A673 (cell line): ENCODE measurements at places on chromosomes 16 and 17. TPM values are rescaled to one million over a fixed set of nuclear protein-coding genes. Genes with fewer than 3 reads are reported as not detected.
A peak's percentile ranks its signal among the peaks of the same experiment; 100 is the strongest.

The CACNG5 gene
- total RNA-seq = 0.88 and 3.1 TPM in 2 replicates

- H3K27me3 ChIP-seq = no peaks in the 10 kb centered on the region
- no peaks in the 10 kb centered on the region for H3K36me3 ChIP-seq
- no peaks in the 10 kb centered on the region for H3K4me1 ChIP-seq
- no peak overlapping the region for H3K4me3 ChIP-seq
Observed at GRCh38 chr16:88691924-88692560, 5.7 kb upstream of the SNAI3 start.

The SLC25A11 gene
- total RNA-seq = 113 and 129 TPM in 2 replicates

DNA sequence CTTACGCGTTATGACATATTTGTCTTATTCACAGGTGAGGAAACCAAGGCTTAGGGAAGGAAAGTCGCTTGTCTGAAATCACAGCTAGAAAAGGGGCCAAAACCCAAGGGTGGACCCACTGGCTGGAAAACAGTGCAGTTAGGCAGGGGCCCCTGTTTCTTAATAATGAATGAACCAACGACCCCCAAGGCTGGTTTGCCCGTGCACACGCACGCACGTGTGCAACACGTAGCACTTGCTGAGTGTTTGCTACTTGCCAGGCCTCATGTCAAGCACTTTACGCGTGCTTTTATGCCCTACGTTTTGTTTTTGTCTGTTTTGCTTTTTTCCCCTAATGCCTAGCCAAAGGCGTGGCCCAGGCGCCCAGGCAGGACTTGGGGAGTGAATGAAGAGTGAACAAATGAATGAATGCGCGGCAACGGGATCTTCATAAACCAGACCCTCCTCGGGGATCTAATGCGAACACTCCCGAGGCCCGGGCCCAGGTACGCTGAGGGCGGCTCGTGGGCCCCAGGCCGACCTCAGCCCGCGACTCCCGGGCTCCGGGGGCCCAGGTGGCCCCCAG lies 571 bp upstream of the USP10 start:
- peak overlapping the region; percentile 96 for H3K4me3 ChIP-seq
- H3K36me3 ChIP-seq = no peaks in the 10 kb centered on the region
- peak overlapping the region; percentile 85 for H3K27ac ChIP-seq
- peak; percentile 37 for DNase-seq
- peaks cover 23% of the 10 kb centered on the region for H3K4me1 ChIP-seq

DNA sequence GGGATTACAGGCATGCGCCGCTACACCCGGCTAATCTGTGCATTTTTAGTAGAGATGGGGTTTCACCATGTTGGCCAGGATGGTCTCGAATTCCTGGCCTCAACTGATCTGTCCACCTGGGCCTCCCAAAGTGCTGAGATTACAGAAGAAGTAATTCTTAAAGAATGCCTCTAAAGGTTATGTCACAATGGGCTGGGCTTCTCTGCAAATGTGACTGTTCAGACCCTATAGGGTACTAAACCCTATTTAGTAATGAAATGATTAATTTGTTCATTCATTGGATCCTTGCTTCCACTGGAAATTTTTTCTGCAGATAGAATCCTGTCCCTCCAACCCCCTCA lies 108.8 kb upstream of the CORO6 start:
- H3K36me3 ChIP-seq = peaks cover 12% of the 10 kb centered on the region
- no peak overlapping the region for H3K27ac ChIP-seq
- H3K4me1 ChIP-seq = peaks cover 47% of the 10 kb centered on the region
- H3K27me3 ChIP-seq = no peaks in the 10 kb centered on the region
- no peak for DNase-seq

The MRPL45 gene
- total RNA-seq = 34.4 and 36.5 TPM in 2 replicates

GRCh38 chr16:52437277-52437670 lies 109.7 kb downstream of the TOX3 start:
- peaks cover 18% of the 10 kb centered on the region for H3K36me3 ChIP-seq
- H3K27me3 ChIP-seq = no peaks in the 10 kb centered on the region
- no peaks in the 10 kb centered on the region for H3K4me1 ChIP-seq
- no peak overlapping the region for H3K27ac ChIP-seq
- no peak overlapping the region for H3K4me3 ChIP-seq

DNA sequence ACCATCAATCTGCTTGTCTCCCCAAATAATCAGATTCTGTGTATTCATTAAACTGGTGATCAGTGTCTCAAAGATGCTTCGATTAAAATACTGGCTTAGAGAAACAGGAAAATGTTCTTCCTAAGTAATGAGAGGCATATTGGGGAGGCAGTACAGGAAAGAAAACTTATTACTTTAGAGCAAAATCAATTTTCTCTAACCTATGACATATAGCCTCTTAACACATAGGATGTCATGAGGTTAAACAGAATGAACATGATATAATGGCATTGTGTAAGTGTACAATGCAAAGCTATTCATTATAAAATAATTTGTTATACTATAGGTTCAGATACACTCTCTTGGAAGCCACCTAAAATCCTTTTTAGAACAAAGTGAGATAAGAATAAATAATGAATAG lies 819.3 kb downstream of the KCNJ2 start:
- no peaks in the 10 kb centered on the region for H3K4me1 ChIP-seq
- H3K27ac ChIP-seq = no peak overlapping the region
- no peak overlapping the region for H3K4me3 ChIP-seq
- no peaks in the 10 kb centered on the region for H3K27me3 ChIP-seq
- no peaks in the 10 kb centered on the region for H3K36me3 ChIP-seq

GRCh38 chr17:28395426-28395825 lies 10.6 kb downstream of the SLC46A1 start:
- H3K36me3 ChIP-seq = peaks cover 20% of the 10 kb centered on the region
- no peaks in the 10 kb centered on the region for H3K4me1 ChIP-seq
- no peak overlapping the region for H3K27ac ChIP-seq
- H3K4me3 ChIP-seq = no peak overlapping the region

GRCh38 chr17:8121681-8122421 lies 2.1 kb downstream of the HES7 start:
- H3K27ac ChIP-seq = no peak overlapping the region
- DNase-seq = peak; percentile 82
- peaks cover 6% of the 10 kb centered on the region for H3K4me1 ChIP-seq
- no peaks in the 10 kb centered on the region for H3K27me3 ChIP-seq
- peak overlapping the region; percentile 68 for H3K4me3 ChIP-seq

GRCh38 chr17:68172461-68172954 lies 75.3 kb upstream of the AMZ2 start:
- H3K27me3 ChIP-seq = no peaks in the 10 kb centered on the region
- H3K36me3 ChIP-seq = no peaks in the 10 kb centered on the region
- H3K4me1 ChIP-seq = no peaks in the 10 kb centered on the region
- H3K27ac ChIP-seq = no peak overlapping the region
- peak; percentile 75 for DNase-seq
